NCI-H2081 treated with DMSO at 0.1 percent for 48 hours (cell line): ENCODE measurements at places on chromosomes 5 and 9.

DNA sequence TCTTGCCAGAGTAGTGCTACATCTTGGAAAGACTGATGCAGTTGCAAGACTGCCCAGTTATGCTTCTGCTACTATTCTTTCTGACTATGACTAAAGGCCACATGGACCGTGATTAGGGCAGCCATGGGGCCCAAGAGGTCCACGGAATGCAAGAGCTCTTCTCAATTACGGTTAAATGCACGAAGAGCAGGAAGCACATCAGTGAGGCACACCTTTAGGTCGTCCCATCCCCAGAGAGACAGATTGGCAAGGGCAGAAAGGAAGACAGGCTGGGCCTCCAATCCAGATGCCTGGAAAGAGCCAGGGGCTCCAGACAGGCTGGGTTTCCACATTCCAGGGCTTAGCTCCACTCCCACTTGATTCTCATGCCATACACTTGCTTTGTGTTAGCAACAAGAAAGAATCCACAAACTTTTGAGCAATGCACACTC lies 132.3 kb upstream of the SLIT3 start:
- DNase-seq = no peak

GRCh38 chr5:40615586-40616170 lies 64.0 kb upstream of the PTGER4 start:
- DNase-seq = no peak

DNA sequence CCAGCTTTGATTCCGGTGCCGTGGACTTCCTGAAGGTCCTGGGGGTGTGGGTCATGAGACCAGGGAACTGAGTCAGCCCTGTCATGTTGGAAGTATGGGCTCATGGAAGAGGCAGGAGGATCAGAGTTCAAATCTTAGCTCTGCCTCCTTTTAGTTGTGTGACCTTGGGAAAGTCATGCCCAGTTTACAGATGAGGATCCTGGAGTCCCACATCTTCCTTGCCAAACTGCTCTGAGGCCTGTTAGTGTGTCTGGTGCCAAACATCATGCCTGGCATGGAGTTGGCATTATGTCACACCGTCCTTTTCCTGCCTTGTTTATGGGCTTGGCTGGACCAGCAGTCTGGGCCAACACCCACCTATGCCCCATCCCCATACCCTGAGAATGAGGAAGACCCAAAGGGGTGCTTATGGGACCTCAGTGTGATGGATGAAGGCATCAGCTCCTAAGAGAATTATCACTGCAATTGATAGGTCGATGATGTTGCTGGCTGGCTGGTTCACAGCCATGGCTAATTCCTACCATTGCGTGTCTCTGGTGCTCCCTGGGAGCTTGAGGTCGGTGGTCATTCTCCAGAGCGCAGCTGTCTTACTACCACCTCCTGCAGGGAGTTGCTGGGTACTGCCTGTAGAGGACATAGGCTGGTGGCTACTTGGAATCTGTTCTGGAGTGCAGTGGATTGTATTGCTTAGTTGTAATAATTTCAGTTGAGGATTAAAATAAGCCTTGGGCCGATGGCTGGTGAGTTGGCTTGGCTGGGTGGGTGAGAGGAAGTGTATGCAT lies 140.5 kb upstream of the PITX1 start:
- no peak for DNase-seq

GRCh38 chr9:124004593-124004992 lies 7.0 kb upstream of the LHX2 start:
- peak; percentile 48 for DNase-seq

DNA sequence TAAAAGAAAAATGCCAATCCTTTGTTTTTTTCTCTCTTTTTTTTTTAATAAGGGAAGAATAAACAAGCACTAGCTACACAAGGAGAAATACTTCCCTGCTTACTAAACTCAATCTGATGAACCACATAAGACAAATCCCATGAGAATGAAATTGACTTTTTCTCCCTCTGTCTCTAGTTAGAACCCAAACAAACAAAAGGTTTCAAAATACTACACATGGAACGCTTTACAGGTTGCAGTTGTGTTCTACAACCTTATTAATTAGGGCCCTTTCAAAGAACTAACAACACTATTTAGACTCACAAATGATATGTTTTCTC lies 124.5 kb downstream of the PDE4D start:
- no peak for DNase-seq

- no peak for DNase-seq
Observed at GRCh38 chr5:149182241-149182640, 40.9 kb downstream of the ABLIM3 start.

- no peak for DNase-seq
Observed at GRCh38 chr9:70951749-70952727, 169.4 kb downstream of the TRPM3 start.

DNA sequence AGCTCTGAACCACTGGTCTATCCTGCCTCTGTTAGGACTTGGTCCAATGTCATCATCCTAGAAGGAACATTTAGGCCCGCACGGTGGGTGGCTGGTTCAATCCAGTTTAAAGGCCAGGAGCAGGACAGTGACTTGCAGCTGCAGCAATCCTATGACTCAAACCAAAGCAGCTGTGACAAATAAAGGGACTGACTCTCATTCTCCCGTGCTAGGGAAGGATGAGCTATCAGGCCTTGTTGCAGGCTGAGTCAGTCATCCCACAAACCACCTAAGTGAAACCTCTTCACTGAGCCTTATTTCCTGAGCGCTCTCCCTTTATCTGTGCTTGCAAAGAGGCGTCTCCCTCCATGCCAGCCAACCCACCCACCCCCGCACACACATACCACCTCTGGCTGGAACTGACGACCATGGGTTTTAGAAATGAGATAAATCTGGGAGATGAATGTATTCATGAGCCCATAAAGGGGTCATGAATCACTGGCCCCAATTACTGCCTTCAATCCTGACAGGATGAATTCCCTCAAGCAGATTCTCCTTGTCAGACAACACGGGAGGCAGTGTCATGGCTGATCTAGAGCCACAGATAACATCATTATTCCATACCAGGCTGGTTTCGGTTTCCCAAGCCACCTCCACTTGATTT lies 93.4 kb downstream of the KCNIP1 start:
- DNase-seq = no peak
